Motor neuron (in vitro differentiated cells): ENCODE measurements at places on chromosomes 13 and 19. TPM values are rescaled to one million over a fixed set of nuclear protein-coding genes. Genes with fewer than 3 reads are reported as not detected.

Gene KCTD4
- total RNA-seq, result 4.6 and 5.9 TPM in 2 replicates

Gene TLE2
- not detected in 2 replicates for total RNA-seq

Gene SIGLECL1
- total RNA-seq, result not detected in 2 replicates

Gene SEMA6B
- total RNA-seq, result 21.6 and 24.6 TPM in 2 replicates

Gene PRSS57
- total RNA-seq, result not detected in 2 replicates

Gene SHISA7
- 2.1 and 2.6 TPM in 2 replicates for total RNA-seq

Gene PTH2
- 1.2 TPM in 1 of 2 replicates, not detected in the other for total RNA-seq

Gene CGB5
- total RNA-seq, result not detected in 2 replicates

Gene ZSCAN22
- total RNA-seq, result 2.2 TPM in 2 replicates

Gene PPP1R13L
- total RNA-seq, result 2.4 and 2.5 TPM in 2 replicates

Gene CGB8
- 0.29 and 0.52 TPM in 2 replicates for total RNA-seq

Gene HSH2D
- 0.14 TPM in 1 of 2 replicates, not detected in the other for total RNA-seq

Gene ZNF729
- 0.05 TPM in 1 of 2 replicates, not detected in the other for total RNA-seq

Gene C5AR2
- 0.04 and 0.09 TPM in 2 replicates for total RNA-seq
